ENCODE measurements at places on chromosomes 5 and 9.

- DNase-seq: no peak
Observed at GRCh38 chr5:142922223-142922952, 152.2 kb downstream of the ARHGAP26 start.

DNA sequence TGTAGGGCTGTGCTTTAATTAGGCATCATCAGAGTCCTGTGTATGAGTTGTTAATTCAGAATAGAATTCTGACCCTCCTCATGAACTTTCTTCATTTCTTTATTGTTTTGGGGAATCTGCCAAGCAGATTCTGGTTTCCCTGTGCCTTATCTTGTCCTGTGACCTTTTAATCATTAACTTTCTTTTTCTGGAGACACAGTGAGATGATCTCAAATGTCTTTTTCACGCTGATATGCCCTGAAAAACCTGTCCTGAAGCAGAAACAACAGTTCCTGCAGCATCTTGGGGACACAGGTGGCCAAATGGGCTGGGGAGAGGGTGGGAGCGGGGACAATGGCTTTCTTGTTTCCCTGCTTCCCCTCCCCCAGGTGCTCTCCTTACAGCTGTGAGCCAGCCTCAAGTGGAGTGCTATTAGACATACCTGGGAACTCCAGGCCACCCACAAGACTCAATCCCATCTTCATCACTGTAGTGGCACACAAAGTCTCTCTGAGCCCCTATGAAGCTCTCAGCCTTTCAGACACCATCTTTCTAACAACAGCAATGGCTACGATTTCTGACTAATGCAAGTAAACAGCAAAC is 213.8 kb downstream of the ATP10B start:
- DNase-seq: no peak

- no peak for DNase-seq
Observed at GRCh38 chr5:26245321-26245720, 793.1 kb downstream of the CDH9 start.

DNA sequence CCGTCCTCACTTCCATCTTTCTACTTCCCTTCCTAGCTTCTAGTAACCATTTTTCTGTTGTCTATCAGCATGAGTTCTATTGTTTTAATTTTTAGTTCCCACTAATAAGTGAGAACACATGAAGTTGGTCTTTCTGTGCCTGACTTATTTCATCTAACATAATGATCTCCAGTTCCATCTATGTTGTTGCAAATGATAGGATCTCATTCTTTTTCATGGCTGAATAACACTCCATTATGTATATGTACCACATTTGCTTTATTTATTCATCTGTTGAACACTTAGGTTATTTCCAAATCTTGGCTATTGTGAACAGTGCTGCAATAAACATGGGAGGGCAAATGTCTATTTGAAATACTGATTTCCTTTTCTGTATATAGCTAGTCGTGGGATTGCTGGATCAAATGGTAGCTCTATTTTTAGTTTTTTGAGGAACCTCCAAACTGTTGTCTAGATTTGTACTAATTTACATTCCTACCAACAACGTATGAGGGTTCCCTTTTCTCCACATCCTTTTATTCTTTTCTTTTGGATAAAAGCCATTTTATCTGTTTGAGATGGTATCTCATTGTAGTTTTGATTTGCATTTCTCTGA is 50.3 kb downstream of the NSD1 start:
- no peak for DNase-seq

- DNase-seq: no peak
Observed at GRCh38 chr5:56432321-56432720, 199.2 kb upstream of the ANKRD55 start.

- DNase-seq: no peak
Observed at GRCh38 chr9:12680757-12681156, 12.4 kb upstream of the TYRP1 start.

- DNase-seq: no peak
Observed at GRCh38 chr9:69834056-69834455, 13.4 kb downstream of the CFAP95 start.

- DNase-seq: no peak
Observed at GRCh38 chr9:91582181-91582580, 158.5 kb upstream of the NFIL3 start.

DNA sequence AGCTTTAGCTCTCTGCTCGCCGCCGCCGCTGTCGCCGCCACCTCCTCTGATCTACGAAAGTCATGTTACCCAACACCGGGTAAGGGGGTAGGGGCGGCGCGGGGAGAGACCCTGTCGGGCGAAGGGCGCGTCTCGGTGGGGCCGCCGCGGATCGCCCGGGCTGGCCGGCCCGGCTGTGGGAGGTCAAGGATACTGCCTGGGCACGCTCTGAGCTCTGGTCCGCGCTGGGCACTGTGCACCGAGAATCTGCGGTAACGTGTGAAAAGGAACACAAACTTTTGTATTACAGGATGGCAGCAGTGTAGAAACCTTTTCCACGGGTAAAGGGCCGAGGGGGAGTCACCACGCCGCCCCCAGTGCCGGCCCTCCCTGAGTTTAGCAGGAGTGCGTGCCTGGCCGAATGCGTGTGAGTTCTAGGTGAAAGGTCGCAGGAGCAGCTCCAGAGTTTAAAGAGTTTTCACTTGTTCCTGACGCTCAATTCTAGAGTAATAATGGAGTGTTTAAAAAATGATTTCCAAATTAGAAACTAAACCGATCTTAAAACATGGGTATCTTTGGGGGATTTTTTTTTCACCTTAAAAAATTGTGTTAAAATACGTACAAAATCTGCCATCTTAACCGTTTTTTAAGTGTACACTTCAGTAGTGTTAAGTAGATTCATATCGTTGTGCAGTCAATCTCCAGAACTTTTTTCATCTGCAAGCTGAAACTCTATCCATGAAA is at the start of gene HSDL2:
TSS of gene HSDL2 (plus strand) at position 7 of the 723 bp plus-strand sequence. CDS start at position 63, 56 bp downstream.
- no peak for DNase-seq

DNA sequence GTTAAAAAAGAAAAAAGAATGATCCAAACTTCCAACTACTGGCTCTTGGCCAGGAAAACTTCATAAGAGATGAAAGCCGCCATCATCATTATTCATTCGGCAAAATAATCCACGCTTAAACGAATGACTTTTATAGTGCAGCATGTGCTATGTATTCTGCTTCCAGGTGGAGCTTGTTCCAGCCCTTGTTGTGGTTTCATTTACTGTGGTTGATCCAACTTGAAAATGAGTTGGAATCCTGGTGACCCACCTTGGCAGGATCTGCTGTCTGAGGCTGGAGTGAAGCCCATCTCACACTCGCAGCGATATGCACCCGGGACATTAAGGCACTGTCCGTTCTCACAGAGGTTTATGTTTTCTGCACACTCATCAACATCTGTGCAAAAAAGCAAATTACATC is 209.6 kb downstream of the FBN2 start:
- DNase-seq: no peak

GRCh38 chr9:90960941-90961340 is 159.3 kb downstream of the SYK start:
- DNase-seq: no peak

DNA sequence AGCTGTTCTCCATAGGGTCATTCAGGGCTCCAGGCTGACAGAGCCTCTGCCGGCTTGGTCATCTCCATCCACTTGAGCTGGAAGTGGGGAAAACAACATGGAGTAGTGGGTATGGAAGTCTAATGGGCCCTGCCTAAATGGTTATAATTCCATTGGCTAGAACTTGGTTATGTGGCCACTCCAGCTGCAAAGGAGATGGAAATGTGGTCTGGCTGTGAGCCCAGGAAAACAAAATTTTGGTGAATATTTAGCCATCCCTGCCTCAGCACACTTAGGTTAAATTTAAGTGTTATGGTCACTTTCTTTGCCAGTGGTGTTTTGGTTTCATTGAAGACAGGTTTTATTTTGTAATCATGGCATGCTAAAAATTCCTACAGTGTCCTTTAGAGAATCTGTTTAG is 112.3 kb downstream of the SMARCA2 start:
- DNase-seq: no peak

- no peak for DNase-seq
Observed at GRCh38 chr9:87372356-87372851, 125.3 kb upstream of the DAPK1 start.

GRCh38 chr5:170985486-170985885 is 123.7 kb downstream of the RANBP17 start:
- DNase-seq: no peak

DNA sequence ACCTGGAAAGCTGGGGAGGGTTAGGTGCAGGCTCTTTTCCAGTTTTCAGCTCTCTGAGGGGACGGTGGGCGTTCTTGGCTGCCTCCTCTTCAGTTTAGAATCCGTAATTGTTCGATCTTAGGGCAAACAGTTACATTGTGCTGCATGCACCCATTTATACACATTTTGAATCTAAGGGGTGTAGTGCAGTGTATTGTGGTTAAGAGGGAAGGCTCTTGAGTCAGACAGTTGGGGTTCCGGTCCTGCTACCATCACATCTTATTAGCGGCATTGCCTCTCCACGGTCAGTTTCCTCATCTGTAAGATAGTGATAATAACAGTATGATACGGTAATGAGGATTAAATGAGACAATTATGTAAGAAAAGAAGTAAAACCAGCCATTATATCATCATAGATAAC is 625 bp downstream of the EXOSC2 start:
- no peak for DNase-seq

DNA sequence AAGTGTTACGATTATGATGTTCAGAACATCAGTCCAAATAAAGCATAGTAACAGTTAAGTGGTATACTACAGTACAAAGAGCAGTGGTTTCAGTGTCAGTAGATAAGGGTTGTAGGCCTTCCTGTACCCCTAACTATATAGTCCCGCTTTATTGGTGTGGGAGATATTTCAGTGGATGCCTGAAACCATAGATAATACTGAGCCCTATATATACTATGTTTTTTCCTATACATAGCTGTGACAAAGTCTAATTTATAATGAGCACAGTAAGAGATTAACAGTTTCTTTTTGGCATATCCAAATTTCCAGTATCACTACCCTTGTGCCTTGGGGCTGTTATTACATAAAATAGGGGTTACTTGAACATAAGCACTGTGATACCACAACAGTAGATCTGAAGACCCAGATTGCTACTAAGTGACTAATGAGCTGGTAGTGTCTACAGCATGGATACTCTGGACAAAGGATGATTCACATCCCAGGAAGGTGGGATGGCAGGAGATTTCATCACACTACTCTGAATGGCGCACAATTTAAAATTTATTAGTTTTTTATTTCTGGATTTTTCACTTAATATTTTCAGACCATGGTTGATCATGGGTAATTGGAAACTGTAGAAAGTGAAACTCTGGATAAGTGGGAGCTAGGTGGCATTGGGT is 119.3 kb downstream of the RPS23 start:
- DNase-seq: no peak

- DNase-seq: no peak
Observed at GRCh38 chr9:124180557-124180956, 77.2 kb upstream of the NEK6 start.

DNA sequence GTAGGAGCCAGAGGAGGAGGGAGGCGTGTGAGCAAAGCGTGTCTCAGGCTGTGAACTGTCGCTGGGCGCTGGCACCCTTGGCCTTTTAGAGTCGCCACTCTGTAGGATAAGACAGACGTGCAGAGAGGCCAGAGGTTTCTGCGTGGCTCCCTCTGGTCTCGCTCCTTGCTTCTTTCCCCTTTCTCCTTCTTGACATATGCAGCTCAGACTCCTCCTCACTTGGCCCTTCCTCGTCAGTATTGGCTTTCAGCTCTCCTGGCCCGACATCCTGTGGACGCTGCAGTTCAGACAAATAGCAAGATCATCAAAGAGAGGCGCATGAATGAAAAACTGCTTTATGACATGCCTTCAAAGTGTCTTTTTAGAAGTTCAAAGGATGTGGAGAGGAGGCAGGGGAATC is 116.8 kb upstream of the SPRY4 start:
- DNase-seq: no peak

- no peak for DNase-seq
Observed at GRCh38 chr9:36772449-36773403, 200.0 kb downstream of the MELK start.

DNA sequence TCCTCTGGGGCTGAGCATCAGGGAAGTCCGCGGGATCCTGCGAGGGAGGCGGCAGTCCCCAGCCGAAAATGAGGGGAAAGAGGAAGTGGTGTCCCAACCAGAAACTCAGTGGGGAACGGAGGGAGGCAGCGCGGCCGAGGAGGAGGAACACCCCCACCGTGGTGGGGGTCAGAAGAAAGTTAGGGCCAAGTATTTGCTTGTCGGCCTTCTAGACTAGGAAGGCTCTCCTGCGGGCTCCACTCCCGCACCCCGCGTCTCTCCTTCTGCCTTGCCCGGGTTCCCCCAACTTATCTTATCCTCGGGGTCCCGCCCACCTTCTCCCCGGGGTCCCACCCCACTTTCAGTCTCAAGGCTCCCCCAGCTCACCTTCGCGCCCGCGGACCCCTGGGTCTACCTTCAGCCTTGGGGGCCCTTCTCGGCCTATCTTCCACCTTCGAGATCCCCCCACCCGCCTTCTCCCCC is 557 bp upstream of the PHF2 start:
- DNase-seq: no peak

Measured in iPS DF 6.9 (cell line).